Ovary (tissue), 10 donors: ENCODE measurements at places on chromosomes 7 and 10. TPM values are rescaled to one million over a fixed set of nuclear protein-coding genes. Genes with fewer than 3 reads are reported as not detected.

TAS2R5 gene
- 1.5 TPM for polyA plus RNA-seq

SMC3 gene
- polyA plus RNA-seq = 31.5 TPM

H2BK1 gene
- not detected for polyA plus RNA-seq

SH2D4B gene
- polyA plus RNA-seq = not detected

CDK5 gene
- polyA plus RNA-seq = 3.8 TPM

TMEM229A gene
- polyA plus RNA-seq = 1.8 TPM

MYL10 gene
- polyA plus RNA-seq = not detected

CDHR1 gene
- 0.17 TPM for polyA plus RNA-seq

EEPD1 gene
- polyA plus RNA-seq = 11.5 TPM

DNAH11 gene
- polyA plus RNA-seq = 0.58 TPM

SLC26A3 gene
- 0.07 TPM for polyA plus RNA-seq

GRM3 gene
- polyA plus RNA-seq = not detected

HK1 gene
- 19.9 TPM for polyA plus RNA-seq

HOXA7 gene
- 4.1 TPM for polyA plus RNA-seq

CALML5 gene
- not detected for polyA plus RNA-seq
